ENCODE measurements at places on chromosomes 3 and 15.

DNA sequence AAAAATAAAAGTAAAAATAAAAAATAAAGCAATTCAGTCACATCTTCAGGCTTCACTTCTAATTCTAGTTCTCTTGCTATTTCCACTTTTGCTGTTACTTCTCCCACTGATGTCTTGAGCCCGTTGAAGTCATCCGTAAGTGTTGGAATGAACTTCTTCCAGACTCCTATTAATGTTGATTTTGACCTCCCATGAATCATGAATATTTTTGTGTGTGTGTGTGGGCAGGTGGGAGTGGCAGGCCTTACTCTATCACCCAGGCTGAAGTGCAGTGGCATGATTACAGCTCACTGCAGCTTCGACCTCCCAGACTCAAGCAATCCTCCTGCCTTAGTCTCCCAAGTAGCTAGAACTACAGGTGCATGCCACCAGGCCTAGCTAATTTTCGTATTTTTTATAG is 10.7 kb downstream of the USP4 start:
- DNase-seq, result no peak

DNA sequence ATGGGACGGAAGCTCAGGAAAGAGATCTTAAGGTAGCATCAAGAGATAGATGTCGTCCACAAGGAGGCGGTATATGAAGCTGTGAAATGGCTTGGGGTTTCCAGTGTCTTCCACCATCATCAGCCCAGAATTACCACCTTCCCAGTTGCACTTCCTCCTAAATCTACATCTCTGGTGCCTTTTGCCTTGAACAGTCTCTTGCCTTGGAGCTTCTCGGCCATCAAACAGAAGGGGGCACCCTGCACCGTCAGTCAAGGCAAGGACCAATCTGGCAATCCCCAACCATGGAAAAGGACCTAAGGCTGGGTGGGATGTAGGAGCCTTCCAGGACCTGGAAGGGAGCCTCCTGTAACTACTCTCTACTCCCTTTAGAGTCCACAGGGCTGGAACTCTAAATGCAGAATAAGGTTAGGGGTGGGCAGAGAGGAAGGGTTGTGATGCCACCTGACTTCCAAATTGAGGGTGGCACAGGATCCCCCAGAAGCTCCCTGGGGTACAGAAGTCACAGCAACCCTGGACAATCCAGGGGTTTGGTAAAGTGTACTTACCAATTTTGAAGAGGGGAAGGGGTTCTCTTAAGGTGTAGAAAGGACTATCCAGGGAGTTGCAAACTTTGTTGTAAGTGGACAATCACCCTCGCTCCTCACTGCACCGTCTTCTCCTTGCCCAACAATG is 1.0 kb upstream of the RYR3 start:
- no peak for DNase-seq

- DNase-seq, result no peak
Measured at GRCh38 chr15:59691194-59691805, 2.2 kb upstream of the BNIP2 start.

- peak; percentile 8 for DNase-seq
Measured at GRCh38 chr3:42014921-42015533, 53.1 kb upstream of the ULK4 start.

DNA sequence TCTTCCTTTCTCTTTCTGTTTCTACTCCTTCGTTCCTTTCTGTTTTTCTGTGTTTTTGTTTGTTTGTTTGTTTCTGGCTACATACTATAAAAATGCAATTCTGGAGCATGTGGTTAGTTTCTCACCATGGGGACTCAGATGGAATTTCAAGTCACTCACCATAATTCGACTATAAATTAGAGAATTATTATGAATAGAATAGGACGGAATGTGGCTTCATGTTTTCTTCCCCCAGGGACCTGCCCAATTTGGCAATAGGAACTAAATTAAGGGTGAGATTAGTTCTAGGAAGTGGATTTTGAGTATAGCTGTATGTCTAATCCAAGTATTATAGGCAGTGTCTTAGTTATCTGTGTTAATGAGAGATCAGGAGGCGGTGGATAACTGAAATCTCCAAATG is 96.9 kb downstream of the THSD4 start:
- DNase-seq, result no peak

DNA sequence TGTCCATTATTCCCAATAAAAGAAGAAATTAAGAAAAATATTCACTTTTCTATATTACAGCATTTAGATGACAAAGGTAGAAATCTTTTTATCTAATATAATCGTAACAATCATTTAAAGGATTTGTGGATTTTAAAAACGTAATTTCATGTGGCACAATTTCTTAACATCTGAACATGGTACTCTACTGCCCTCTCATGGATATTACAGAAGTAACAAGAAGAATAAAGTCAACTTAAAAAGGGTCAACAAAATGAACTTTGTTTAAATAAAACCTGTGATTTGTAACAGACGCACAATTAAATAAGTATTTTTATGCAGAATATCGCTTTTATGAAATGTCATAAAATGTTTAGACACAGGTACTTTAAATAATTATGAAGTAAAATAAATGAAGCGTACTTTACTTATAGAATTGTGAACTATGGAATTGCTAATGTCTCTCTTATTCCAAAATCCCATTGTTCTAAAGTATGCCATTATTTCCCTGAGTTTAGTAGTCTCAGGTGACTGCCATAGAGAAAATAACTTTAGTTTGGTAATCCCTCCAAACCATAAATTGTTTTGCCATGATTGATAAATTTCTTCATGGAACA is 366.8 kb upstream of the ZNF385D start:
- DNase-seq, result no peak

- DNase-seq, result no peak
Measured at GRCh38 chr15:97114900-97115760, 784.6 kb downstream of the NR2F2 start.

- DNase-seq, result no peak
Measured at GRCh38 chr15:53414167-53414566, 345.3 kb downstream of the WDR72 start.

GRCh38 chr3:58052373-58053273 is 44.4 kb downstream of the FLNB start:
- DNase-seq, result peak; percentile 92

- no peak for DNase-seq
Measured at GRCh38 chr3:55497250-55497649, 10.1 kb upstream of the WNT5A start.

DNA sequence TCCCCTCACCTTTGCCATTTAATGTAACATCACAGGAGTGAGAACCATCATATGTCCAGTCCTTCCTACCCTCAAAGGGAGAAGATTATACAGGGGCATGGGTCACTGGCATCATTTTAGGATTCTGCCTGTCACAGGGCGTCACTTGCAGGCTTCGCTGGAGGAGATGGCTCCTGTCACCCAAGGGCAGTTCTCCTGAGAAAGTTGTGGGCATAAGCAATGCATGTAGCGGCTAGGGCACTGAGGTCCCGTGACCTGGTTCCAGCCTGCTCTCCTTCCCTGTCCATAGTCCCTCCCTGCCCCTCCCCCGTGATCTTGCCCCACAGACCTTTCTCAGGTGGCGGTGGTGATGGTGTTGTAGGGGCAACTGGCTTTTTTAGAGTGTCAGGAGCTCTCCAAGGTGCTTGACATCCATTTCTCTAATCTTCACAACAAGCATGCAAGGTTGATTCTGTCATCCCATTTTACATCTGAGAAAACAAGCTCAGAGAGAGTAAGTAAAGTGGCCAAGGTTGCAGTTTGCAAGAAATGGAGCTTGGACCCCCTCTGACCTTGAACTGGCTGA is 241.5 kb upstream of the CTDSPL start:
- DNase-seq, result no peak

DNA sequence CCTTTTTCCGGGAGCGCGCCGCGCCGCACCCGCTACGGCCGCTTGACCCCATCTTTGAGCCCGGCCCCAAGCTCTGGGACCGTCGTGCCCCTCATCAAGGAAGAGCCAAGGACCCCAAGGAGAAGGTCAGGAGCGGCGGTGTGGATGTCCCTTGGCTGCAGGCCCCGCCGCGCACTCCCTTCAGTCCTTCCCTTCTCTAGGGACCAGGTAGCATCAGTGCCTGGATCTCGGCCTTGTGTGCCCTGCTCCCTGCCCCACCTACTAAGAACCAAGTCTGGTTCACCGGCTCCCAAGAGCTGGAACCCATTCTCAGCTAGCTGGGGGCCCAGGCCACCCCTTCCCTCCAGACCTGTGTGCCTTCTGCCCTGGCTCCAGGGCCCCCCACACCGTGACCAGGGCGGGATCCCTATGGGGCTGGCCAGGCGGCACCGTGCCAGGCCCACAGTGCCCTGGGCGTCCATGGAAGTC is 69.3 kb upstream of the CGNL1 start:
- DNase-seq, result no peak

DNA sequence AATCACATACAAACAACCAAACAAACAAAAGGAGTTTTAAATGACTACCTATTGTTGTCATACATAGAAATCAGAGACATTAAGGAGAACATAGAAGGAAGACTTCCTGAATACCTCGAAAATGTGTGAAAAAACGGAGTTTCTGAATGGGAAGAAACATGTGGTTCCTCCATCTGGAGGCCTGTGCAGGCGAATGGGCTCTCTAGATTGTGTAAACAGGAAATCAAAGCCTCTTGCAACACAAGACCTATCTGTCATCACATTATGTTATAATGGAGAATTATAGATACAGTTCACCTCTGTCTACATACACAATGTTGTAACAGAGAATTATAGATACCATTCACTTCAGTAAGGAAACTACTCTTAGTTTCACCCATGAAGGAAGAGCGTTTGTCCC is 44.1 kb downstream of the RUBCN start:
- no peak for DNase-seq

GRCh38 chr3:149199474-149199873 is 22.2 kb downstream of the CP start:
- DNase-seq, result no peak

- no peak for DNase-seq
Measured at GRCh38 chr15:39266890-39267289, 314.0 kb upstream of the THBS1 start.

DNA sequence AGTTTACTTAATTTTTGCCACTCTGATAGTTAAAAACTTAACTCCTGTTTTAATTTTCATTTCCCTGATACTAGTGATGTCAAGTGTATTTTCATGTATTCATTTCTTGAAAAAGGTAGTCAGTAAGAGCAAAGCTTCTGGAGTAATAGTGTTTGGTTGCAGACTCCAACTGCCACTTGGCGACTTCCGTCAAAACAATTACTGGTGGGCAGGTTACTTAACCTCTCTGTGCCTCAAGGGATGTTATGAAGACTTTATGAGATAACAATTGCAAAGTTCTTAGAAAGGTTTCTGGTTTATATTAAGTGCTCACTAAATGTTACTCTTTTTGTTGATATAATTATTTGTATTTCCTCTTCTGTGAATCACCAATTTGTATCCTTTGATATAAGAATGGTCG is 129.7 kb downstream of the NFKBIZ start:
- no peak for DNase-seq

DNA sequence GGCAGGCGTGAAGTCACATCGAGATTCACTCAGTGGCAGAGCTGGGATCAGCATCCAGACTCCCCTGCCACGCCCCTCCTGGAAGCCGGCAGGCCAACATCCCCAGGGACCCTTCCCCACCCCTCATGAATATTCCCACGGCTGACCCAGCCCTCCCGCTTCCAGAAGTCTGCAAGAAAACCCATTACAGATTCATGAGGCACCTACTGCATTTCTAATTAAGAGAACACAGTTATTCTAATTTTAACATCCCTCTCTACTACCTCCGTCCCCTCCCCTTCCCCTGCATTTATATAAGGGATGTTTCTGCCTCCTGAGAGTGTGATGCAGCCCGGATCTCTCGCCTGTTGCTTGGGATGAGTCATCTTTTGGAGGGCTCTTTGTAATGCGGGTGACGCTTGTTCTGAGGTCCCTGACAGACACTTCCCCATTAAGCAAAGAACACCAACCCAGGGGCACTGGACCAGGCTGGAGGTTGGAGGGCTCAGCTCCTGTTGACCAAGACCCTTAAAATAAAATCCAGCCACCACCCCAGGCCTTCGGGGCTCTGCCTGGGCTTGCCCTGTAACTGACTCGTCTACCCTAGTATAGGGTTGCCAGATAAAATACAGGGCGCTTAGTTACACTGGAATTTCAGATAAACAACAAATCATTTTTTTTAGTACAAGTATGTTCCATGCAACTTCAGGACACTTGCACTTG is 118.7 kb downstream of the NUP210 start:
- no peak for DNase-seq

DNA sequence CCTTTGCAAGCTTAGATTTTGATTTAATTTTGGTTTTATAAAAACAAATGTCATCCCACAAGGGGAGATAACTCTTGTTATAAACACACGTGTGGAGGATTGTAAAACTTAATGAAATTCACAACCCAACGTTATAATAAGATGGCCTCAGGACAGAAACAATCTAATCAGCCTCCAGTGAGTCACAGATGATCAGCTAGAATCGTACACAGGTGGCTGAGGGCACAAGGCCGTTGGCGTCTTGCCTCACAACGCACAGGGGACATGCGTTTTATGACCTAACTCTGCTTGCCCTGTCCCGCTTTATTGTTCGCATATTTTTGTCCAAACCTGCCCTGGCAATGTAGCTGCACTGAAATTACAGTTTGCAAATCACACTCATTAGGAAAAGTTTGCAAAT is 121.9 kb upstream of the PDZRN3 start:
- no peak for DNase-seq

GRCh38 chr15:93109336-93110102 is 20.5 kb upstream of the RGMA start:
- no peak for DNase-seq

DNA sequence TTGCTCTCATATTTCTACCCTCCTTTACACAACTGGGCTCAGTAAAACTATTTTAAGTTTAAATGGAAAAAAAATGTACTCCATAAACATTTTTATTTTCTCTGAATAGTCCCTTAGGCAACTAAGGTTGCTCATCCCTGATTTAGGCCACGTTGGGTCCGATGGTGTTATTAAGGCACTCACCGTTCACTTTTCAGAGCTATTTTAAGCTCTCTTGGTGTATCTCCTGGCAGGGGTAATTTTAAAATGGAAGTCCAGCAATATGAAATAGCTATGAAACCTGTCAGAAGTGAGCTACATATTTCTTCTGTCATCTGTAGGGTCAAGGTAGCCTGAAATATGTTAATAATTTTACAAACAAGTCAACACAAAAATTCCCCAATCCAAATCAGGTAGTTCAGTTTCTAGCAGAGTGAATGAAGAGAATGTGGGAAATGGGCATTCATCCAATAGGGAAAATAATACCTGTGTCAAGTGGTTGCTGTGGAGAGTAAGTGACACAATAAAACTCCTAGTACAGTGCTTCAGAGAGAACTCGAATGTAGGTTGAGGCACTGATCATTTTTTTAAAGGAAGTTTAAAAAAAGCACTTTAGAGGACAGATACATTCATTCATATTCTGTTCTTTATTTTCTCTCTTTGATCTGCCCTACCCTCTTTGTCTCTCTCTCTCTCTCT is 209.3 kb upstream of the FEZF2 start:
- DNase-seq, result no peak

GRCh38 chr15:48392356-48392755 is 61.1 kb downstream of the DUT start:
- DNase-seq, result no peak

DNA sequence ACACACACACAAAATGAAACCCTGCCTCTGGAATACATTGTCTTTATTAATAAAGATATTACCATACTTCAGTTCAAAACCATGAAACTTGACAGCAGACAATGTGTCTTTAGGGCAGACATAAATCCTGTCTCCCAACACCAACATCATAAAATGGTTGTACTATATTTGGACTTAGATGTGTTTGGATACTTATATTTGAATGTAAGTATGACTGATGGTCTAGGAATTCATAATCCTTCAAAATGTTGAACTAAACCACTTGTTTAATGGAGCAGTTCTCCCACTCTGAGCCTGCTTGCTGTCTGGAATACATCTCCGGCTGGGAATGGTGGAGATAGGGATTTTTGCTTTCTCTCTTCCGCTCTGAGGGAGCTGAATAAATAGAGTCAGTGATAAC is 10.6 kb downstream of the FBN1 start:
- DNase-seq, result no peak

- DNase-seq, result no peak
Measured at GRCh38 chr3:52175416-52176179, 21.4 kb upstream of the POC1A start.

Data from thoracic aorta (tissue), 2 donors.